ENCODE measurements at places on chromosomes 5 and 9.

GRCh38 chr9:137163365-137163715, 6.5 kb downstream of the LRRC26 start:
- no peak for DNase-seq

- DNase-seq: no peak
Observed at GRCh38 chr9:114096041-114096511, 3.0 kb downstream of the KIF12 start.

DNA sequence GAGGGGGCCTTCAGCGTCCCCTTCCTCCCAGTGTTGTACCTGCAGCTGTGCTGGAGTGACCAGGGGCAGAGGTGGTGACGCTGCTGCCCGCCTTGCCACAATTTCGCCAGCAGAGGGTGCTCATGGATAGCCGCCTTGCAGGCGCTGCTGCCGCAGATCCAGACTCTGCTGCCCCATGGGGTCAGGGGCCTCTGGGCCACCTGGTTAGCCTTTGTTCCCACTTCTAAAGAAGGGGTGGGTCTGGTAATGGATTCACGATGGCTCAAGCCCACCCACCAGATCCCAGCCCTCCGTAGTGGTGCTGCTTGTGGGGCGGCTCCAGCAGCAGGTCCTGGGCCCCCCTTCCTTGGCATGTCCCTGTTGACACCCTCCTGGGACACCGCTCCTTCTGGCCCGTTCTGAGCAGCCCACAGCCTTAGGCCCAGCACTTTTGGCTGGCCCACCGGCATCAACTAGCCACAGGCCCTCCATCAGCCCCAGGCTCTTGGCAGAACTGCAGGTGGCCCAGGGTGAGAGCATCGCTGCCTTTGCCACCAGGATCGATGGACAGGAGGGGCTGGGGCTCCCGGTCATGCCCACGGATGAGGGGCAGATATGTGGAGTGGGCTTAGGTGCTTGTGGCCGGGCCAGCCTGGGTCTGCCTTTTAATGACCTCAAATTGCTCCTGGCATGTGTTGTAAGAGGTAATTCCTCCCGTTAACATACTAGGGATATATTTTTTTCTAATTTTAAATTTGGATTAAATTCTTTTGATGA, 57.2 kb downstream of the COL5A1 start:
- peak; percentile 6 for DNase-seq

- no peak for DNase-seq
Observed at GRCh38 chr5:40667161-40667663, 12.5 kb upstream of the PTGER4 start.

GRCh38 chr5:32710550-32711361, at the start of gene NPR3:
NPR3 (plus strand) TSS chr5:32711321; CDS start chr5:32711777, 456 bp downstream.
- no peak for DNase-seq

DNA sequence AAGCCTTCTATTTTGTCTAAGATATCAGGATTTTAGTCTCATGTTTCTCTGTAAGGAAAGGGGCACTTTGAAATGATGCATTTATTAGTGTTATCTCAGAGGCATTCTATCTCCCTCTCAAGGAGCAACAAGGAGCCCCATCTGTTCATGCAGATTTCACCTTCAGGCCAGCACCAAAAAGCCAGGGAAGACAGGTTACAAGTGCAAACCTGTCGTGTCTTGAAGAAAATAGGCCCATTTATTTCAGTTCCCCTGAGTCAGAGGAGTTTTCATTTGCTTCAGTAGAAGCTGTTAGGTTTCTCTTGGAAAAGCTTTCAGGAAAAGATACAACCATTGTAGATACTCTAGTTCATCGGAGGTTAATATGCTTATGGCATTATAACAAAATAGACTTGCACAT, 97.2 kb downstream of the SPOCK1 start:
- DNase-seq: no peak

DNA sequence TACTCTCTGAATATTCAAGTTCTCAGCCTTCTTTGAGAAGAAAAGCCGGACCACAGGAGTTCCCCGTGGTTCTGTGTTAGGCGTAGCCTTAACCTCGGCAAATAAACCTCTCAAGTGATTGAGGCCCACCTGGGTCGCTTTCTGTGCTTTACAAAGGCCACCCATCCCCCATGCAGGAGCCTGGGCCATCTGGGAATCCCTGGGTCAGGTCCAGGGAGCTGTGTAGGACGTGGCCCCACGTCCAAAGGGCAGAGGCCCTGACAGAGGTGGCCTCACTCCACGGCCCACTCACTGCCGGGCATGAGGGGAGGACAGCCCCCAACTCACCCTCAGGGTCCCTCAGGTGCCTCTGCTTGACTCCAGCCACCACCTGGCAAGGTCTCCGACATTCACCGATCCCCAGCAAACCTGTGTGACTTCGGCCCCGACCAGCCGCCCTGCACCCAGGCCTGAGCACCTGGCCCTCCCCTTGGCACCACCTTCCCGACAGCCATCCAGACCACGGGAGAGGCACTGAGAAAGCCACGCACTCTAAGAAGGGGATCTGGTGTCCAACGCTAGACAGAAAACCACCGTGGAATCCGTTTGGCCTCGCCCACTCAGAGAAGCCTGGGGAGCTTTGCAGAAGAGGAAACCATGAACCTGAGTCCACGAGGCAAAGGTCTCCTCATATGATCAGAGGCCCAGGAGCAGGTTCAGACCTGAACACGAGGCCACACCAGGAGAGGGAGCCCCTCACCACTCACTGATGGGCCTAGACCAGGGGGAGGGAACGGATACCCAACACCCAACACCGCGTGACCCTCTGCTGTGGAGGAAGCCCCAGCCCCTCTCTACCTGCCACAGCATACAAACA, 4.5 kb downstream of the SLC12A7 start:
- DNase-seq: no peak

DNA sequence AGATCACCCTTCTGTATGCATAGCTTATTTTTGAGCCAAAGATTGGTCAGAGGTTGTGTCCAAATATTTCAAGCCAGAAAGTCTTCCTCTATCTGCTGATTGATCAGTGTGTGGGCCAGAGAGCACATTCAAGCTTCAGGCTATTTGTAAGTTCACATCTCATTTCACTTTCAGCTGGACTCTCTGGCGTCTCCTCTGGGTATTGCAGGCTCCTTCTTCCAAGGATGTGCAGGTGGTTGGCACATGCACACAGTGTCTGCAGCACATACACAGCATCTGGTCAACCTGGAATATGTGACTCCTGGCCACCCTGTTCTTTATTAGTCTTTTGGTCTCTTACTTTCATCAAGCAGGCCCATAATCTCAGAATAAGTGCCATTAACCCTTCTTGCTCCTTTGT, 516.1 kb downstream of the ANXA1 start:
- DNase-seq: no peak

- no peak for DNase-seq
Observed at GRCh38 chr5:61328791-61329549, 3.1 kb upstream of the ZSWIM6 start.

GRCh38 chr5:152551061-152551460, 146.0 kb upstream of the NMUR2 start:
- no peak for DNase-seq

DNA sequence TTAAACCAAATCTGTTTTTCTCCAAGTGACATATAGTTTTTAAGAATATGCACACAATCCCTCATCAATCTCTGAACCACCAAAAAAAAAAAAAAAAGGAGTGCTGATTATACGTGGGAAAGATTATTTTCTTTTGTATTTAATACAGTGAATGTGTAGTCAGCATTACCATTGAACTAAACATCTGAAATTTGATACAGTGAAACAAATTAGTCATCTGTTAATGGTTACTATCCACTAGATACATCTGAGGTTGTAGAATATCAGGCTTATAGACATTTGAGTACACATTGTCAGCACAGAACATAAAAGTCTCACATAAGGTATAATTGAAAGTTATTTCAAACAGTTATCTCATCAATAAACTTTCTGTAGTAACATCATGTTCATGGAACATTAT, 87.0 kb downstream of the SLF1 start:
- DNase-seq: no peak

- DNase-seq: no peak
Observed at GRCh38 chr5:135382106-135382790, 16.8 kb downstream of the MACROH2A1 start.

GRCh38 chr5:85096421-85096820, 711.7 kb upstream of the EDIL3 start:
- no peak for DNase-seq

- no peak for DNase-seq
Observed at GRCh38 chr5:180155365-180155926, 53.6 kb downstream of the RASGEF1C start.

DNA sequence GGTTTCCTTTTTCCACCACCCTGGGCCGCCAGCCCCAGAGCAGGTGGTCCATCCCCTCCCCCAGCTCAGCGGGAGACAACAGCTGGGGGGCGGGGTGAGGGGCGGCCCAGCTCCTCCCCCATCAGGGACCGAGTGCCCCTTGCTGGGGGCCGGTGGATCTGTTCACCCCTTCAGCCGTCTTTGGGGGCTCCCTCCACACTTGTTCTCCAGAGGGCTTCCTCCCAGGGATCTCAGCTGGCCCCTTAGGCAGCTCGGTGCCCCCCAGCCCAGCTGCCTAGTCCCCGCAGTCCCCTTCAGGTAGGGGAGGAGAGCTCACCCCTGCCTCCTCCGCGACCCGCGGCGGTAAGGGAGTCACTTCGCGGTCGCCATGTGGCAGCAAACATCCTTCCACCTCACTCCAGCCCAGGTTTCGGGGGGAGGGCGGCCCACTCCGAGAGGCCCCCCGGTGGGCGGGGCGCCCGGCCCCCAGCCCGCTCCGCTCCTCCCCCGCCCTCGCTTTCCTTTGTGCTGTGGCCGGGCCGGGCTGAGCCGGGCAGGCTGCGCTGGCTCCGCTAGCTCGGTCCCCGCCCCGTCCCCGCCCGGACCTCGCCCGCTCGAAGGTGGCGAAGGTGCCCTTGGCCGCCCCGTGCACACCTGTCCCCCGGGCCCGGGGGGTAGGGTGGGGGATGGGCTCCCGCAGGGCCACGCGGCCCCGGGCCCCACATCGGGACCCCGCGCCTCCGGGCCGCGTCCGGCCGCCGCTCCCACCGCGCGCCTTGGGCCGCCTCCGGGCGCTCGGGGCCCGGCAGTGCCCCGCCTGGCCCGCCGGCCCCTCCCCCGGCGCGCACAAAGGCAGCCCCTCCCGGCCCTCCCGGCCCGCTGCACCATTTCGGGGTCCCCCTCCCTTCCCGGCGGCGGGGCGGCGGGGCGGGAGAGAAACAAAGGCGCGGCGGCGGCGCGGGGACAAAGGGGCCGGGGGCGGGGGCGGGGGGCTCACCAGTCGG, 683 bp downstream of the DBN1 start:
- no peak for DNase-seq

- DNase-seq: no peak
Observed at GRCh38 chr9:132945186-132946130, 1.0 kb upstream of the TSC1 start.

- no peak for DNase-seq
Observed at GRCh38 chr5:96243862-96244261, 189.2 kb downstream of the PCSK1 start.

GRCh38 chr9:109475526-109475925, 22.6 kb downstream of the PTPN3 start:
- no peak for DNase-seq

GRCh38 chr5:178675922-178676321, 49.1 kb upstream of the CLK4 start:
- no peak for DNase-seq

- DNase-seq: no peak
Observed at GRCh38 chr5:18944771-18945170, 1043.2 kb downstream of the CDH18 start.

GRCh38 chr5:173733425-173733824, 117.0 kb upstream of the BOD1 start:
- DNase-seq: no peak

DNA sequence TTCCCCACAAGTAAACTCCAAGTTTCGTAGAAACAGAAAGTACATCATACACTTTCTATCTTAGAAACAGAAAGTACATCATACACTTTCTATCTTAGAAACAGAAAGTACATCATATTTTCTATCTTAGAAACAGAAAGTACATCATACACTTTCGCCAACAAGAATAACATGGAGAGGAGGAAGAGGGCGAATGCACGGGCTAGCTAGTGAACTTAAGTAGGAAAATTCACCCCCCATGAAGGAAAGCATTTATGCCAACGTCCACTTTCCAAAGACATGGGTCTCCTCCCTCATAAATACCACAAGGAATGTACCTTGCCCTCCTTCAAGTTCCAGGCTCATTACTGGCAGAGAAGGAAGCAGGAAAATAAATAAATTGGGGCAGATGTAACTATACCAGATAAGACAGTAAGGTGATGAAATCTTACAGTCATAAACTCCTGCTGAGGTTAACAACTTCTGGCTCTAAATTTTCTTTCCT, 64.7 kb downstream of the FRMD3 start:
- no peak for DNase-seq

GRCh38 chr5:149707097-149707496, 23.0 kb upstream of the PPARGC1B start:
- DNase-seq: no peak

GRCh38 chr5:61330341-61330844, 1.7 kb upstream of the ZSWIM6 start:
- DNase-seq: no peak

- DNase-seq: no peak
Observed at GRCh38 chr9:83167126-83167525, 104.2 kb upstream of the RASEF start.

- no peak for DNase-seq
Observed at GRCh38 chr5:73987915-73988314, 361.9 kb downstream of the ARHGEF28 start.

- no peak for DNase-seq
Observed at GRCh38 chr9:7211657-7212056, 453.9 kb downstream of the KDM4C start.

- DNase-seq: no peak
Observed at GRCh38 chr9:105284463-105284862, 40.0 kb downstream of the SLC44A1 start.

DNA sequence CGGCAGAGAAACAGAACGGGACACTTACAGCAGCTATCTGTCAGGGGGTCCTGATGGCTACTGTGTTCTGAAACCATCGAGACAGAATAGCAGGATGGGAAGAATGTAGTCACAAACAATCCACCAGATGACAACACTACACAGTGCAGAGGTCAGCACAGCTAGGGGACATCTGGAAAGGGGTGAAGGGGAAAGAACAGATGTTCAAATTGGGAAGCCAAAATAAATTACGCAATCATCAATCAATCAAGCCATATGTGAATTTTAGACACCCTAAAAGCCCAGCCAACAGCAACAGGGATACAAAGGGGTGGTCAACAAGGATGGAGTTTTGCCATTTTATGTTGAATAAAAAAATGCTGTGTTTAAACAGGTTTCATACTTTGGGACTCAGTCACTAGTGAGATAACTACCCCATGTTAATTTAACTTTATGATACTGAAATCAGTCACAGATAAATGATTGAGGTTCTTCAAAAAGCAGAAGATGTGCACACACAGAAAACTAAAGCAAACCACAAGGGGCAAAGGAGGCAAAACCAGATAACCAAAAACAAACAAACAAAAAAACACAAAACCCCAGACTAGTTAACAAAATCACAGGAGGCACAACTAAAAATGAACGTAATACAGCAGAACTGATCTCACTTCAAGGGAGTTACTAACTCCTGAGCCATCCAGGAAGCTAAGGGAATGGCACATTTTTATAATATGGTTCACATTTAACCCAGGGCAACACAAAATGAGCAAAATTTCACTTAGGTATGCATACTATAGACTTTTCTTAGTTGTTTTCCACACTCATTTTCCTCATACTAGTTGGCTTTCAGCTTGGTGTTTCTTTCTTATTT, 65.9 kb downstream of the HABP4 start:
- no peak for DNase-seq

Data from NCI-H2107 (cell line).